ENCODE measurements at places on chromosomes 5 and 9.

DNA sequence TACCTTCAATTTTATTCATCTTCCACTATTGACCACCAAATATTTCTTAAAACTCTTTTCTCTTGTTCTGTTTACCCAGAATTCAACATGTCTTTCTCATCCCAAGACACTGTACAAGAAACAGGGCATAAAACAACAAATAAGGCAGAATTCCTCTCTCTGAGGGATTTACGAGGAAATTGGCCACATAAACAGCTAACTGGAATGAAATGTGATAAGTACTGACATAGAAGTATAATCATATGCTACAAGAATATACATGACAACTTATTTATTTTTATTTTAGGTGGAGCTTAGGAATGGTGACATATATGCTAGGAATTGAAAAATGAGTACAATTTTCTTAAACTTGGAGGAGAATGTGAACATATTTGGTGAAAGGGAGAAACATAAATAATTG is 48.8 kb upstream of the FBN2 start:
- no peak for DNase-seq

DNA sequence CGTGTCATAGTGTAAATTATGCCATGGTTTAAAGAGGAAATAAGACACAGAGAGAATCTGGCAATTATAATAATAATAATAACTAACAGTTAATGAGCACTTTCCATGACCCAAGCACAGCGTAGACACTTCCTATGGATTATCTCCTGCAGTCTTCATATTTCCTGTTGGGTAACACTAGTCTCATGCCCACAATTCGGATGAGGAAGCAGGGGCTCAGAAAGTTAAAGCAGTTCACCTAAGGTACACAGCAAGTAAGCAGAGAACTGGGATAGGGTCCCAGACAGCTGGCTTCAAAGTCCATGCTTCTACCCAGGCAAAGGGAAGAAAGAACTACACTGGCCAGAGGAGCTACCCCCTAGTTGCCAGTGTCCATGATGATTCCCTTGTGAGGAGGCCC is 27.9 kb upstream of the TGFBI start:
- DNase-seq, result no peak

GRCh38 chr5:122874179-122874875 is 28.9 kb downstream of the SNX24 start:
- no peak for DNase-seq

DNA sequence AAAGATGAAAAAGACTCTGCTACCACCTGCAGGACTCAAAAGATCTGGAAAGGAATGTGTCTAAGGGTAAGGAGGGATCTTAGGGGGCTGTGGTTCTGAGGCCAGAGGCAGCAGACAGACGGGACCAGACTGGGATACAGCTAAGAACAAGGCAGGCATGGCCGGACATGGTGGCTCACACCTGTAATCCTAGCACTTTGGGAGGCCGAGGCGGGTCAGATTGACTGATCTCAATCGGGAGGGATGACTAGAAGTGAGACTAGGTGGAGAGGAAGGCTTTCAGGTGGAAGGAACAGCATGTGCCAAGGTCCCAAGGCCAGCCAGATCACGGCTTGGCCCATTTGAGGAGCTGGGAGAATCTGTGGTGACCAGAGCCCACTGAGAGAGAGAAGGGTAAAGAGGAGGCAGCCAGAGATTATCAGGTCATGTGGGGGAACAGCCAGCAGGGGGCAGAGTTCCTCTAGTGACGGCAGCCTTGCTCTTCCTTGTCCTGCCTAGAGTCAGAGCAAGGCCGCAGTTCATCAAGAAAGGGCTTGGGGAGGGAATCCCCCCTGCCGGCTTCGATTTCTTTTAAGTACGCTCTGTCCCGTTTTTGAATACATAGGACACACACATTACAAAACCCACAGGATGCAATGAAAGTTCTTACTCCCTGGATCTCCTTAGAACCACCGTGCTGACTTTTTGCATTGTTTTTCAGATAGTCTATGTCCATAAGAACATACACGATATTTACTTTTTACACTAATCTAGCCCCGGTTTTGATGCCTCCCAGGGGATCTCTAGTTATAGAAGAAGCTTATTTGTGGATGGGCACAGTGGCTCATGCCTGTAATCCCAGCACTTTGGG is 2.6 kb upstream of the OLFML2A start:
- peak; percentile 61 for DNase-seq

DNA sequence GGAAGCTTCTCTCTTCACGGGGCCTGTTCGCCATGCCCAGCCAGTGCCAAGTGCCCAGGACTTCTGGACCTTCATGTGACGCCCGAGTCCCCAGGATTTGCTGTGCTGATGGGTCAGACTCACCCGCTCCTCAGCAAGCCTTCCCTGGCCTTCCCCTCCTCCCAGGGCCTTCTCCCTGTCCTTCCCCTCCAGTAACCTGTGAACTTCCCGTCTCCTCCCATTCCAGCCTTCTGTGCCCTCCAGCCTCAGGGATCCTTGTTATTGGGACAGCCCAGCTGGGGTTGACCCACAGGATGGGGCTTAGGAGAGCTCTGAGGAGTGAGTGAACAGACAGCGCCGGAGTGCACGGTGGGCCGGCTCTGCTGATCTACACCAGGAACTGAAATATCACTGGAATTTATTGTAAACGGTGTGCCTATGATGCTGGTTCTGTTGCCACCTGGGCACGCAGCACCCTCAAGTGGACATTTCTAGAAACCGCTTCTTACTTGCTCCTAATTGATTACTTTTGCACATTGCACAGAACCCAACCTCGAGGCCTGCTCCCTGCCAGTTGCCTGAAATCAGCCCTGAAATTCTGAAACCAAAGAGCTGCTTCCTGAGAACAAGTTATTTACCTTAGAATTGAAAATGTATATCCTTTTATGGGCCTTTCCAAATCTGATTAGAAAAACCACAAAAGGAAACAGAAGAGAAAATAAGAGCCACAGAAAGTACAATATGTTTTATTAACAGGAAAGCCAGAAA is 1.5 kb downstream of the SPAAR start:
- no peak for DNase-seq

DNA sequence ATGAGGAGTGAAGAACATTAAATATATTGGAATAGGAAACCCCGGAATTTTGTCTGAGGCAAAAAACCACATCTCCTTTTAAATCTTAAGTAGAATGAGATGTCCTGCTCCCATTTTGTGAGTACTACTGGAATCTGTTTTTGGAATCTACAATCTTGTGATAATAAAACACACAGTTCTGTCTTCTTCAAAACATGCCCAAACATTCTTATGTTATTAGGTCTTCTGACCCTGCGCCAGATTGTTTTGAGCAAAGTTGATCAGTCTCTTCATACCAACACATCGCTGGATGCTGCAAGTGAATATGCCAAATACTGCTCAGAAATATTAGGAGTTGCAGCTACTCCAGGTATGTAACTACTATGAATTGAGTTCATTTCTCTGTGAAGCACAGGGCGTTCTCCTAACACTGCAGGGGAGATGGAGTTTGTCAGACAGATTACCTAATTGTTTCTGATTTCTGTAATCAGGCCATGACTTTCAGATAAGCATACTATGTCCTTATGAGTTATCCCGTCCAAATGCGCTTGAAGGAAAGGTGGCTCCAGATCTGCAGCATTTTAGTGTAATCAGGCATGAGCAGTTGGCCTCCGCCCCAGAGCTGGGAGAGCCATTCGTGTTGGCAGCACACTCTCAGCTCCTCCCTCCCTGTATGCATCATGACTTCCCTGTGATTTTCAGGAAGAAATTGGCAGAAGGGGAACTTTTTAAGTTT is 88.0 kb downstream of the NLN start:
- no peak for DNase-seq

GRCh38 chr9:764105-764524 is 77.4 kb upstream of the DMRT1 start:
- DNase-seq, result peak; percentile 4

DNA sequence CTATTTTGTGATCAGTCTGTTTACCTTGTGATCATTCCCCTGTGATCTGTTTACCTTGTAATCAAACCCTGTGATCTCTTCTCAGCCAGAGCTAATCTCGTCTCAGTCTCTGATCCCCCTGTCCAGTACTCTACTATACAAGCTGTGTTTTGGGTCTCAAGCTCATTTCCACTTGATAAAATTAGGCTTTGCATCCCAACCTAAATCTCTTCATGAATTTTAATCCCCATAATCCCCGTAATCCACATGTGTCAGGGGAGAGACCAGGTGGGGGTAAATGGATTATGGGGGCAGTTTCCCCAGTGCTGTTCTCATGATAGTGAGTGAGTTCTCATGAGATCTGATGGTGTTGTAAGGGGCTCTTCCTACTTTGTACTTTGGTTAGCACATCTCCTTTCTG is 157.2 kb downstream of the PRR16 start:
- DNase-seq, result no peak

DNA sequence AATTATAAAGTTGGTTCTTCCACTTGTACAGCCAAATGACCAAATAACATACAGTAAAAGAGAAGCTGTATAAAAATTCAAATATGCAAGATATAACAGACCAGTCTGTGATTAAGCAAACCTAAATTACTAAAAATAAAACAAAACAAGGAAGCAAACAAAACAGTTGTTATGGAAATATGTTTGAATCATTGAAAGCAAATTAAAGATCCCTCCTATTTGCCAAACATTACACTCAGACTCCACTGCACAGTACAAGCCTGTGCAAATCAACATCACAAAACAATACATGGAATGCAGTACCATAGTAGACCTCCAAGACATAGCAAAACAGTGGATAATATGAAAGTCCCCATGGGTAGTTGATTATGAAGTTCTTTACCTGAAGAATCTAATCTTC is 288.1 kb upstream of the PTGER4 start:
- DNase-seq, result no peak
